Cerebellar nuclear complex (tissue), 1 donor: ENCODE measurements at places on chromosomes 2 and 18.

DNA sequence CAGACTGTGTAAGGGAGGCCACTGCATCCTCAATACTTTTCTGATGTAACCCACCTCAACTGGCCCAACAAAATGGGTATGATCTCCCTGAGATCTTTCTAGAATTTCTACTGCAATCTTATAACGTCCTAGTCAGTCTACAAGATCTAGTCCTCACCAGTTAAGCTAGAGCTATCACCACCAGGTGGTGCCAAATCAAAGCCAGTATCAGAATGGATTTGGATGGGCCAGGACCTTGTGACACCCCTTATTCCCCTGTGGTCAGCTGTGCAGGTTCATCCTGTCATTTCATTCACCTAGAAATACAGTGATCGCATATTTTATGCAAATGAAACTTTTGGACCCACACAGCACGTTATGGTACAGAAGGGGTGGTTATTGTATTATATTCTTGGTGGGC, 90.3 kb downstream of the OLA1 start:
- no peak for DNase-seq

DNA sequence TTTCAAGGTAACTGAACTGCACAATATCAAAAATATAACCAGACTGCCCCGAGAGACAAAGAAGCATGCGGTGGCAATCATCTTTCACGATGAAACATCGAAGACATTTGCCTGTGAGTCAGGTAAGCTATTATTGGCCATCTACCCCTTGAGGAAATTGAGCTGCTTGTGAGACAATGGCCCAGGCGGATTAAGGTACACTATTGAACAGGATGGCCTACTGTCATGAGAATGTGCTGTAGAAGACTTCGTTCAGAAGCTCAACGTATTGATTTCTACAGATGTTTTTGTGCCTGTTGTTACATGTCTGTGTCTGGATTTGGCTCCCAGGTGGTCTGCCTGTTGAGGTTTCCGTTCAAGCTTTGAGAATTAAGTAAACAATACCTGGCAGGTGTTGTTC, 198.7 kb downstream of the DOK6 start:
- DNase-seq = no peak

DNA sequence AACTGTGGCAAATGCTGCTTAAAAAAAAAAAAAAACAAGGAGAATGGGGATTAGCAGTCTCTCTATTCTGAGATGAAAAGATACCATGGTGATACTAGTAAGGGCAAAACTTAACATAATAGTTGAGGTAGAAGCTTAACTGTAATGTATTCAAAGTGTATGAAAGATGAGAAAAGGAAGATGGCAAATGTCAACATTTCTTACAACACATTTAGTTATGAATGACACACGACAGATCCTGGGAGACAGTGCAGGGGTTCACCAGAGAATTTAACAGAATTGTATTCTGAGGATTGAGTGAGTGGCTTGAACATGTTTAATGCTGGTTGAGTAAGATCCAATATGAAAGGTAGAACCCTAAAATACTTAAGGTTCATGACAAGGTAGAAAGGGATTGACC, 52.7 kb downstream of the CUL3 start:
- no peak for DNase-seq

DNA sequence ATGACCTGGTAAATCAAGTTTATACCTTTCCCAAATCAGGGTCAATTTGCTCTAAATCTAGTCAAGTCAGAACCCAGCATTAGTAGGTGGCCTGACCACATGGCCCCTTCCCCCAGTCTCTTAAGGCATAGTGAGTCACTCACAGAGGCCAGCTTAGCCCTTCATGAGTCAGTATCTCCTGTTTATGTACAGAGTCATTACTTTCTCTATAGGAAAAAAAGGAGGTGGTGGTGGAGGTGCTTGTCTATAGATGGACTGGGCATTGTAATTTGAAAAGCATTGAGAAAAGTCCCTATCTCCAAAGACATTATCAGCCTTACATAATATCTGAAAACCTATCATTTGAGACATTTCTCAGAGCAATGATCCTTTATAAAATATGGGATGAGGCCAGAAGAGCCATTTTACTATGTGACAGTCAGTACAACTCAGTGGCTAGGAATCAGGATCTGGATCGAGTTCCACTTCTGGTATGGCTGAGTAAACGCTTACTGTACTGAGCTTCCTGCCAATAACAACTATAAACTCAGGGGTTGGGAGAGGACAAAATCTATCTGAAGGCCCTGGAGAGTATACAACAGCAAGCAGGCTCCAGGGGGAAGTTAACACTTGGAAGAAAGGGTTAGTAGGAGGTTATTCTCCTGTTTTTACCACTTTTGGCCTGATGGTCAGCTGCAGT, 22.5 kb upstream of the SIGLEC15 start:
- no peak for DNase-seq

- DNase-seq = no peak
Measured at GRCh38 chr2:28606986-28607441, 111.2 kb downstream of the PLB1 start.

- no peak for DNase-seq
Measured at GRCh38 chr2:10465910-10466309, 17.8 kb upstream of the ODC1 start.

GRCh38 chr18:21398121-21398520, 156.1 kb downstream of the GREB1L start:
- no peak for DNase-seq

DNA sequence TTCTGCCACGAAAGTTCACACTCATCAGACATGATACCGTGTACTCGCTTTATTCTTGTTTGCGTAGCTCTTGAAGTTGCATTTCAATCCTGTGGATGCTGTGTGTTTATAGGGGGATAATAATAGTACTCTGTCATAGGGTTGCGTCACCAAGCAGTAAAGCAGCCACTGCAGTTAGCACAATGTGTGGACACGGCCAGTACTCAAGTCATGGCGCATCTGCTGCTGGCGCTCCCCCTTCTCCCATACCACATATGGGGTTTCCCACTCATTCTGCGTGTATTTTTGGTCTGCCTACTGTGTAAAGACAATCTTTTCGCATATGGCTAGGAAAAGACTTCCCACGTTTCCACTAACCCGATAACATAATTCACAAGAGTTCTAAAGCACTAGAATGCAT, 2.1 kb upstream of the ZBTB14 start:
- DNase-seq = no peak

- no peak for DNase-seq
Measured at GRCh38 chr2:11019614-11020013, 107.9 kb downstream of the KCNF1 start.
